ENCODE measurements at places on chromosomes 6 and 20.

- DNase-seq: no peak
Observed at GRCh38 chr20:56839786-56840185, 210.7 kb downstream of the TFAP2C start.

GRCh38 chr20:6045566-6045965 lies 8.3 kb downstream of the LRRN4 start:
- DNase-seq: no peak

GRCh38 chr6:147268254-147268653 lies 64.0 kb downstream of the STXBP5 start:
- no peak for DNase-seq

- DNase-seq: no peak
Observed at GRCh38 chr6:43634702-43635303, 837 bp upstream of the MAD2L1BP start.

DNA sequence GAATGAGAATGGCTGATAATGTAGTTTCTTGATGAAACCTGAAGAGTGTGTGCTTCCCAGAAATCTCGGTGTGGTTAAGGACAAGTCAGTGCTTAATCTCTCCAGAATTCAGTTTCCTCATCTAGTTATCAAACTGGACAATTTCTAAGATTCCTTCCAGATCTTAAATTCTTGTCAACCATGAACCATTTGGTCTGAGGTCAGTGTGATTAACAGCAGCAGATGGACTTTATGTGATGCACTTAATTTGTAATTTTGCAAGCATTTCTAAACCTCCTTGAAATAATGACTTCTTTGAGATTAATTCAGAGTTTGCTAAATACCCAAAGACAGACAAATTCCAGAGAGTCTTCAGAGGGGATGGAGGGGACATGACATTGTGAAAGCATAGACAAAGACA lies 160.3 kb downstream of the KIF16B start:
- no peak for DNase-seq

GRCh38 chr20:13648291-13649228 lies 9.8 kb upstream of the TASP1 start:
- no peak for DNase-seq

DNA sequence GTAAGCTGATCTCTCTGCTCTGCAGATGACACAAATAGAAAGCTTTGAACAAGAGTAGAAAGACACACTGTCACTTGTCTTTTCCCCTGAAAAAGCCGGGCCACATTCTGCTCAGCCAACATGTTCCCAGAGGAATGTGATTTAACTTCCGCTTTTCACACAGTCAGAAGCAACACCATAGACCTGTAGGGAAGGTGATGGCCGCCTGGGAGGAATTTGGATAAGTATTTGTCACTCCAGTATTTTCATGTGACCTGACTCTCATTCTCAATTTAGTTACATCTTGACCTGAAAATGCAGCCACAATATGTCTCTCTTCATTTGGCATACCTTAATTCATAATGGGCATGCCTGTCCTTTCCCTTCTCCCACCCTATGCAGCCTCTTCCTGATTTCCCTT lies 2.0 kb upstream of the GRM1 start:
- no peak for DNase-seq

DNA sequence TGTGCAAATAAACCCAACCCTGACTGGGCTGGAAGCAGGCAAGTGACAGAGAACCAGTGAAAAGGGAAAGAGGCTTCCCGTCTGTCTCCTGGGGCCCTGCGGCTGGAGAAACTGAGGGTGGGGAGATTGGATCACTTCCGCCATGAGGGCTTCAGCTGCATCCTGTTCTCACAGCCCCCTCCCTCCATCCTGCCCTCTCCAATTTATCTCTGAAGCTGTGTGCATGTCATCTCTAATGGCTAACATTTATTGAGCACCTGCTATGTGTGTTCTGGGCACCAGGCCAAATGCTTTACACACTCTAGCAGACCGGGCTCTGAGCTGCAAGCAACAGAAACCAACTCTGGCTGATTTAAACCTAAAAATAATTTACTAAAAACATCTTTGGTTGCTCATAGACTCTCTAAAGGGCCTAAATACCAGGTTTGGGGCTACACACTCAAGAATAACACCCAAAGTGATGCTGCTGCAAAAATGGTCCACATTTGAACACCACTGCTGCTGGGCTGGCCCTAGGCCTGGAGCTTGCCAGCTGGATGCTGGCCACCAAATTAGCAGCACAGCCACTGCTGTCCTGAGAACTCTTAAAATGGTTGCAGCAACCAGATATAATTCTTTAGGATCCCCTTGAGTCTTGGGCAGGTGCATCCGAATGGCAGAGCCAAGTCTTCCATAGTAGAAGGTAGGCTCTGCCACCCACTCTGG lies 123.6 kb upstream of the LRFN2 start:
- no peak for DNase-seq

- DNase-seq: peak; percentile 63
Observed at GRCh38 chr6:16585805-16586204, 175.5 kb downstream of the ATXN1 start.

DNA sequence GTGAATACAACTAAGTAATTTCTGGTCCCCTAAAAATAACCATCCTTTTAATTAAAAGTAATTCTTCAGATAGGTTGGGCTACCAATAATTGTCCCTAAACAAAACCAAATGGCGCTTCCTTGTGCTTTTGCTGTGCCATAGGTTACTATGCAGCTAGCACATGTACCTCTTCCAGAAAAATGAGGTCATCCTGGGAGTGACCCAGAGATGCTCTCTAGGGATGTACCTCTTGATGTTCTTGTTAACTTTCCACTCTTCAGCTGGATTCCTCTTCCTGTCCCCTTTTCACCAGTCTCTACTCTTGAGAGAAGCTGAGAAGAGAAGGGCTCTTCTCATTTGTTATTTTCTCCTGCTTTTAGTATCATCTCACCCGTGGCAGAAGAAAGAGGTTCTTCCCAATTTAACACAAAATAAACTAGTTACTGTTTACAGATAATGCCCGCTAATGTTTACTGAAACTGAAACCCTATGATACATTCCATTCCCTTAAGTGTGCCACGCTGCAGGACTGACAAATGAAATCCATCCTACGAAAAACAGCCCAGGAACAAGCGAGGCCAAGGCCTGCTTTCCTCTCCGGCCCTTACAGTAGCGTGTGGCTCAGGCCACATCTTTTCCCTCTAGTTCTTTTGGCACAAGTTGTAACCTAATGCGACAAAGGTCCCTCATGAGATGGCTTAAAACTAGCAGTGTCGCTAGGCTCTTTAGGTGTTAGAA lies 24.2 kb downstream of the MRS2 start:
- no peak for DNase-seq

DNA sequence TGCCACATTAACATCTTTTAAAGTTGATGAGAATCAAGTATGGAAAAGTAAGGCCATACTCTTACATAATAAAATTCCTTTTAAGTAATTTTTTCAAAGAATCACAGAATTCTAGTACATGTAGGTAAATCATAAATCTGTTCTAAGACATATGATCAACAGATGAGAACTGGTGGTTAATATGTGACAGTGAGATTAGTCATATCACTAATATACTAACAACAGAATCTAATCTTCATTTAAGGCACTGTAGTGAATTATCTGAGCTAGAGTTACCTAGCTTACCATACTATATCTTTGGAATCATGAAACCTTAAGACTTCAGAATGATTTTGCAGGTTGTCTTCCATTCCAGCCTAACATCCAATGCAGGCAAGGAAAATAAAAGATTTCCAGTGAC lies 11.6 kb downstream of the PLN start:
- no peak for DNase-seq

DNA sequence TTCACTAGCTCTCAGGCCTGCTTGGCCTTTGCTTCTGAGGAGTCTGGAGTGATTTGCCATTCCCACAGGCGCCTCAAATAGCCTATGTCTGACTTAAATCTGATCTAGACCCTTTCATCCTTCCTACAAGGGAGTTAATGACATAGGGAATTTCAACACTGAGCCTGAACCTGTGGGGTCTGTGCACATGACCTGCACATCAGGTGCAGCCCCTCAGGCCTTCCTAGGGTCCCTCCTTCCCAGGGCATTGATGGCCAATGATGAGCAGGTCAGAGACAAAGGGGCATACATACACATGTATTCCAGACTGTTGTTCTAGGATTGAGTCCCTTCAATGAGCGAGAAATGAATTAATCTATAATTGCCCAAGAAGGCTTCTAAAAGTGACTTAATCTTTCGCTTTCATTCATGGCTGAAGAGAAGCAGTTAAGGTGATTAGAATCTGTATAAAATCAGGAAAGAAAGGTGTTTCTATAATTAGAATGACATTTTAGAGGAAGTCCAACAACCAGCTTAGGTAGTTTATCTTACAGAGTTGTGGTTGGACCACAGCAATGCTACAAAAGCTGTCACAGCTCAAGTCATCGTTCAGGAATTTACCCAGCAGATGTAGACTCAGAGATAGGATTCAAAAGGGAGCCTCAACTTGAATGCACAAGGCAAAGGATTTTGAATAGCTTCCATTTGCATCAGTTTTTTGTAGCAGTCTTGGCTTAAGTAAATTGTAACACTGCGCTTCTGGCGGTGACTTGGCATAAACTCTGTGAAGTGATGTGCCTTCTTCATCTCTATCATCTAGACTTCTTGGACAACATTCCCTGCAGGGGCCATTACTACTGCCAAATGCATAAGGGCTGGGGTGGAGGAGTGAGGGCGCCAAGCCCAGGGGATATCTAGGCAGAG lies 27.0 kb upstream of the TBC1D7 start:
- DNase-seq: peak; percentile 72

DNA sequence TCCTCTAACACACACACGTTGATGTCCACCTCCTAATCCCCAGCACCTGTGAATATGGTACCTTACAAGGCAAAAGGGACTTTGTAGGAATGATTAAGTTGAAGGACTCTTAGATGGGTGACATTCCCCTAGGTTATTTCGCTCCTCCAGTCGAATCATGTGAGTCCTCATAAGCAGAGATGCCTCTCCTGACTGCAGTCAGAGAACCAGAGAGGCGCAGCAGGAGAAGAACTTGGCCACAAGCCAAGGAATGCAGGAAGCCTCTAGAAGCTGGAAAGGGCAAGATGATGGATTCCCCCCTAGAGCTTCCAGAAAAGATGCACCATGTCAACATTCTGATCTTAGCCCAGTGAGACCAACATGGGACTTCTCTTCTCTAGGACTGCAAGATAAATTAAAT lies 133.1 kb upstream of the PTPRT start:
- DNase-seq: no peak

DNA sequence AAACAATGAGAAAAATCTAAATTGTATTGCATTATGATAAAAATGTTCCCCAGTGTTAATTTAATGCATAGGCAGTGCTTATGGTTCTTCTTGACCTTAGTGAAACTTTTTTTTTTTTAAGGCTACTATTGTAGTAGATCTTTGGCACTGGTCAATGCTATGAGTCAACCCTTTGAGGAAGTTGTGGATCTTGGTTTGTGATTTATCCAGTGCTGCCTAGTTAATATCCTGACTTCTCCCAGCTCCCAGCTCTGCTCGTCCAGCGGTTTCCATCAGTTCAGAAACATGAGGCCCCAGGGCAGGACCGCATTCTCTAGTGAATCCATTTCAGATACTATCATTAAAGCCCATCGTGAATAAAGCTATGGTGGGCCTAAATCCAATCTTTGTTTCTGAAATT lies 364.5 kb upstream of the JARID2 start:
- no peak for DNase-seq

All from GF-D8 (cell line).